ENCODE measurements at places on chromosomes 6 and 20.
A peak's percentile ranks its signal among the peaks of the same experiment; 100 is the strongest.

DNA sequence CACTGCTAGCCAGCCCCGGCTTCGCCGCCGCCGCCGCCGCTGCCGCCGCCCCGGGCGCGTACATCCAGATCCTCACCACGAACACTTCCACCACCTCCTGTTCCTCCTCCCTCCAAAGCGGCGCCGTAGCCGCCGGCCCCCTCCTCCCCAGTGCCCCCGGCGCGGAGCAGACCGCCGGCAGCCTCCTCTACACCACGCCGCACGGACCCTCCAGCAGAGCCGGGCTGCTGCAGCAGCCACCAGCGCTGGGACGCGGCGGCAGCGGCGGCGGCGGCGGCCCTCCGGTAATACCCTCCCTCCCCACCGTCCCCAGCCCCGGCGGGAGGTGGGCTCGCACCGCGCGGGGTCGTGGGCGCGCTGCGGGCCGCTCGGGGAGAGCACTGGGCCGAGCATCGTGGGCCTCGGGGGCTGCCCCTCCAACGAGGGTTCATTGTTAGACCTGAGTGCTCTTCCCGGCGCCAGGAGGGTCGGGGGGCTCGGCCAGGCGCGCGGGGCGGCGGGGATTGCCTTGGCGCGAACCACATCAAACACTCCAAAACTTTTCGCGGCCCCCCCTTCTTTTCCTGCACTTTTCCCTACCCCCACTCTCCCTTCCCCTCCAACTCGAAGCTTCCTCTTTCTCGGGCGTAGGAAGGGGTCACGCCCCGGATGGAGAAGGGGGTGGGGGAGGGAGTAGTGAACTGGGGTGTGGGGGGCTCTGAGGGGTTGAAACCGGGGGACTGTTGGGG, 827 bp downstream of the E2F3 start:
- no peak for DNase-seq

DNA sequence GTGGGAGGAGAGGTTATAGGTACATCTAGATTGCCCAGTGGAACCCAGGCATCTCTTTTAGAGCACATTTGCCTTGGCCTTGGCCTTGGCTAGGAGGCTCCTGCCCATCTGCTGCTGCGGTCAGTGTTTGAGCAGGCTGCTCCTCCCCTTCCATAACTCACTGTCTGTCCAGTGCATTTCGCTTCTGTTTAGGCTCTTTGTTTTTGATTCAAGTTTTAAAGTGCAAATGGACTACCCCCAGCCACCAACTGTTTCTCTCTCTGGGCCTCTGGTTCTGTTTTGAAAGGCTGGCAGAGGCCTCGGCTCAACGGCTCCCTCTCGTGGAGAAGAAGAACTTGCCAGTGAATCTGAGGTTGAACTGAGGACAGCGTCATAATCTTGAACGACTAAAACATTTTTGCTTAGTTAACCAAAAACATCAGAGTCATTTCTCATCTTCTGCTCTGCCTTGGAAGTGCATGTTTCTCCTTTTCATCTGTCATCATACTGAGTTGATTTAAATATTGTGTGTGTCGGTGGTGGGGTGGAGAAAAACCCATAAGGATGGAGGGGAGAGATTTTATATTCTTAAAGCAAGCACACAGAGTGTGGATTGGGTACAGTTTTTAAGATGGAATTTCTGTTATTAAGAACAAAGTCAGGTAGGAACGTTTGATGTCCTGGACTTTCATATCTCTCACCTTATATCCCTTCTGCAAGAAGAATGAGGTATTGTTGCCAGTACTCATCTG, 171.4 kb downstream of the DTNBP1 start:
- peak; percentile 95 for DNase-seq

GRCh38 chr20:575230-575629, 31.6 kb upstream of the CSNK2A1 start:
- DNase-seq = no peak

DNA sequence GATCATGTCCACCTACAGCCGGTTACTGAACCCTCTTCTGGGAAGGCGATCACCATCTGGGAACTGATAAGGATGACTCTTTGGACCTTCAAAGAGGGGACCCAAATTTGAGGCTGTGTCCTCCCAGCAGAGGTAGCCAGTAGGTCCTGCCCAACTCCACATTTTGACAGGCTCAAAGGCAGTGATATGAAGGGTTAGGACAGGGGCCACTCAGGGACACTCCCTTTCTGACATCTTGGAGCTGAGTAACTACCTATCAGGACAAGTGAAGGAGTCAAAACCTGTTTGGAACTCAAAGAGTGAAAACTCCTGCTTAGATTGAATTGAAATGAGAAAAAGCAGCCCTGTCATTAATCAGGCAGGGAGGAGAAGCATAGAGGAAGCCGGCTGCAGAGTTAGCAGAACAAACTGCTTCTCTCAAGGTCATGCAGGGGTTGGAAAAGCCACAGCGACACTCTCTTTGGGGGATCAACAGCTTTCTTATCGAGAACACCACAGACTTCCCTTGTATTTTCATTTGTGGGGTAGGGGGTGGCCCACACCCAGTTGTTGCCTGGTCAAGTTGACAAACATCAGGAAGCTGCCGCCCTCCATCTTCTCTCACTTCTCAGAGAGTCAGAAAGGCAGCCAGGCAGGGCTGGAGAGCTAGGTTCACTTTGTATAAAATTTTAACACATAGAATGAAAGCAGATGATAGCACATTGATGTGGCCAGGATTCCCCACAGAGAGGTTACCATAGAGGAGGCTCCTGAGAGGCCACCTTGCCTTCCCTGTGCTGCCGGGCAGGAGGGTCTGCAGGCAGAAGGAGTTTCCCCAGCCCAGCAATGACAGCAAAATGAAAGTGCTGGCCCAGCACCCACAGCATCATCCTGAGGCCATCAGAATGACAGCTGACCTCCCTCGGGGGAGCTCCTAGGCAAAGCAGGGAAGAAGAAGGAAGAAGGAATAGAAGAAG, 47.6 kb downstream of the AGPAT4 start:
- DNase-seq = no peak

- DNase-seq = no peak
These were observed 700 bp downstream of the DTD1 start for GRCh38 chr20:18588574-18588933.

- no peak for DNase-seq
These were observed 33.3 kb downstream of the ZC3H12D start for GRCh38 chr6:149451376-149452036.

DNA sequence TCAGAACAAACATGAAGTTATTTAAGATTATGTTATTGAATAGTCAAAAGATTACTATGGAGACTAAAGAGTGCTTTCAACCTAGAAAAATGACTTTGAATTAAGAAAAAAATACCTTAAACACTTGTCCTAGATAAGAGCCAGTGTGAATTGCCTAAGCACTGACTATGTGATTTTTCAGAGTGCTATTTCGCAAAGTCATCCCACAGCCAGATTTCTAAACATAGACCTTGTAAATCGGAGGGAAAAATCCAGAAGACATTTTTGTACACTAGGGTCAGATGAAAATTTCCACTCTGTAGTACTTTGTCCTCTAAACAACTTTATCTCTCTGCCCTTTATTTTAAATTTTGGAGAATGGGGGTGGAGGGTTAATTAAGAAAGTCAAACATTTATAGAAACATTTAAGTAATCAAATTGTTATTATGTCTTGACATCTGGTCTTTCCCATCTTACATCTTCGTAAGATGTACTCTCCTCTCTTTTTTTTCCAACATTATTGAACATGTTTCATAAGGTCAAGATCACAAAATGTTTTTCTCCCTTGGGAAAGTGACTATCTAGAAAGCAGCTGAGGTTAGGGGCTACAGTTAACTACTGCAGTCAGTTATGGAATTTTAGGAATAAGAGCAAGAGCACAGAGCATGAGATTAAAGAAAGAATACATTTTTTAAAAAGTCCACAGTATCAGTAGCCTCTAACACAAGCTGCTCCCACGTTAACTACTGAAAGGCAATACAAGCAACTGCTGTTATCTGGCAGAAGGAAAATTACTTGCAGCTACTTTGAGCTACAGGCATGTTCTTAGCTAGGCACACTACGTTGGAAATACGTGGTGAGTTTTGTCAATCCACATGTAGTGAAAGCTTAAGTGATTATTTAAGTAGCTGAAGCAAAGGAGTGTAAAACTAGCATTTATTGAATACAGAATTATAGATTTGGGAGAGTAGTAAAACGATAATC, 648.5 kb downstream of the HTR1B start:
- DNase-seq = no peak

- DNase-seq = no peak
These were observed 572 bp downstream of the DSE start for GRCh38 chr6:116371120-116371917.

DNA sequence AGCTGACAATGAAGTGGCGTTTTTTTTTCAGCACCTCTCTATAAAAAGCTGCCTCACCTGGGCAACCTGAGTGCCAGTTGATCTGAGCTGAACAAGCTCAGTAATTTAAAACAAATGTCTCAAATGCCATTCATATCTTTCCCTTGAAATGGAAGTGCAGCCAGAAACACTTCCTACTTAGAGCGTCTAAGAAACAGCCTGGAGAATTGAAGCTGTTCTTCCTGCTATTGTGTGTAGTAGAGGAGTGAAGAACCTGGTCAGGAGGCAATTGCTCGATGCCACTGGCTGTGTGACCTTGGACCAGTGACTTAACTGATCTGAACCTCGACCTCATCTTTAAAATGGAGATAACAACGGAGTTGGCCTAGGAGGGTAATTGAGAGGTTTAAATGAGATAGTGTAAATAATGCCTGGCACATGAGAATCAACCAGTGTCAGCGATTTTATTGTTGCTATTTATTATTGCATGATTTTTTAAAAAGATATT, 95.4 kb upstream of the FOXQ1 start:
- peak; percentile 14 for DNase-seq

GRCh38 chr20:58709013-58709702, 16.6 kb downstream of the NPEPL1 start:
- peak; percentile 90 for DNase-seq

DNA sequence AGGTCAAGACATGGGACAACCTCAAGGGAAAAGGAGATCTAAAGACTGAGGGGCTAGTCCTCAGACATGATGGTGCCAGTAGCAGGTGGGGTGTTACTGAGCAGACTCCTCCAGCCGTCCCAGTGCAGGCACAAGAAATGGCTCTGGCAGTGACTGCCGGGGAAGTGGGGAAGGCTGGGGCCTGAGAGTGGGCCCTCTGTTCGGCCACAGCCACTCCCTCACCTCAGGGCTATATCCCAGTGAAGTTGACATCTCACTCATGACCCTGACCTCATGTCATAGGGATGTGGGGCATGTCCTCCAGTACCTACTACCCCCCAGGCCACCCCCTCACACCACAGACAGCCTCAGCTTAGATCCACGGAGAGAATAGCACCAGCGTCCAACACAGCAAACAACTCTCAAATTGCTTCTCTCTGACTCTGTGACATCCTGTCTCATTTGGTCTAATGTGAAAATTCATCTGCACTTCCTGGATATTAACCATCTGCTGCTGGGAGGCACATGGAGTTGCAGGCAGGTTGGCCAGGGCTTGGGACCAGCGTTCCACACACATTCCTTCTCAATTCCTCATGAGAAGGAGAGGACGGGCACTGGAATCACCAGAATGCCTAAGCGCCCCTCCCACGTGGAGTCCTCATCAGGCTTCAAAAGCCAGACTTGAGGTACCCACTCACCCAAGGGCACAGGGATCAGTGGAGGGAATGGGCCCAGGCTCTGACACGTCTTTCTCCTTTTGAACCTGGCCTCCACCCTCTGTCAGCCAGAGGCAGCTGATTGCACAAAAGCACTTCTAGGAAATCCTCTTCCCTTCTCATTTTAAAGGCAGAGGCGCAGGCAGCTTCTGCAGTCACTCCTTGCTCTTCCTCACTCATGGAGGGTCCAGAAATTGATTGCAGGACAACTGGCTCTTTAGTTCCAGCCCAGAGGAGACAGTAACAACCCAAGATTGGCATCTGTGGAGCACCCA, 163.6 kb upstream of the CST7 start:
- DNase-seq = no peak

- DNase-seq = no peak
These were observed 67.7 kb downstream of the SNAP25 start for GRCh38 chr20:10286356-10286755.

DNA sequence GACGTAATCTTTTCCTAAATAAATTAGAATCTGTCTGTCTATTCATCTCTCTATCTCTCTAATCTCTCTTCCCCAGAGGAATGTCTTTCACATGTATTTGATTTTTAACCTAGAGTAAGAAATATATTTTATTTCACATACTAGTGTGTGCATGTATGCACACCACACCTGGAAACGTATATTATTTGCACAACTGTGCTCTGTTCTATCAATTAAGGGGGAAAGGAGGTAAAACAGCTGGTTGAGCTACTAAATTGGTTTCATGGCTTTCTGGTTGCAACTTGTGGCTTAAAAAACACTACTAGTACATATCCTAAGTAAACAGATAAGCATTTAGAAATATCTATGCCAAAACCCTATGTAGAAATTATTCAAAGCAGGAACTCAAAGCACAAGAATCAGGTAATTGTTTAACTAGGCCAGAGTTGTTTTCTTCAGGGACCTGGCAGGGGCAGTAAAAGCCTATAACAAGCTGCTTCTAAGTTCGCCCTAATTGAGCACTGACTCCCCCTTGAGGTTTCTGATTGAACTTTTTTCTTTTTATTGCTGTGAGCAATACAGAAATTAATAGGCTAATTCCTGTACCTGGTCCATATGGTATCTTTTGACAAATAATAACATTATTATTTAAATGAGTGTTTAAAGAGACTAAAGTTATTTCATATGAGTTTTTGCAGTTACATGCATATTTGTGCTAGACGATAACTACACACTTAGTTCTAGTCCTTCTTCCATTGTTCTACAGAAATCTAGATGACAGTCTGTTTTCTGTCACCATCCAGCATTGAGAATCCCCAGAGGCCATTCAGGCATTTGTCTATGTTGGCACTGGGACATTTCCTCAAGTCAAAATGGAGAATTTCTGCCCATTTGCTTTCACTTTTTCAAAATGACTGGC, 88.6 kb downstream of the MCHR2 start:
- DNase-seq = no peak

GRCh38 chr6:35602133-35602946, 86.4 kb downstream of the FKBP5 start:
- DNase-seq = no peak

GRCh38 chr20:1301031-1301529, 27.9 kb downstream of the SDCBP2 start:
- DNase-seq = no peak

GRCh38 chr6:145787688-145788087, 26.9 kb downstream of the FBXO30 start:
- DNase-seq = no peak

DNA sequence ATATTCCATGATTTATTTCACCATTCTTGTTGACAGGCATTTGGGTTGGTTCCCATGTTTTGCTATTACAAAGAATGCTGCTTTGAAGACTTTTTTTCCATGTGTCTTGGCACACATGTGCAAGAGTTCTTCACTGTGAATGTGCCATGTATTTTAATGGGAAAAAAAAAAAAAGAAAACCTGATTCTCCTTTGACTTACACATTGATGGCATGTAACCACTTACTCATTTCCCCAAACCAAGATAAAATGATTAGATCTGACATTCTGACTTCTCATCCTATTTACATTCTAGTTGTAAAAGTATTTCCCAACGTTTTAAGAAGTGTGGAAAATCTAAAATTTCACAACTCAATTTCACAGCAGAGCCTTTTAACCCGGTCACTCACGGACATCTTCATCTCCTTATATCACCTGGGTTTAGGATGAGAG, 4.4 kb downstream of the CAP2 start:
- DNase-seq = no peak

Data from esophagus muscularis mucosa (tissue), 4 donors.